ENCODE measurements at places on chromosomes 6 and 20. TPM values are rescaled to one million over a fixed set of nuclear protein-coding genes. Genes with fewer than 3 reads are reported as not detected.

OPN5 gene
- total RNA-seq = not detected

OR2B6 gene
- total RNA-seq = not detected

- peaks cover 27% of the 10 kb centered on the region for H3K4me1 ChIP-seq
- H3K4me3 ChIP-seq = no peak overlapping the region
- peak overlapping the region; percentile 27 for H3K27ac ChIP-seq
- H3K36me3 ChIP-seq = no peaks in the 10 kb centered on the region
These were observed 188.0 kb upstream of the TAB2 start for GRCh38 chr6:149129371-149130077.

PRPH2 gene
- total RNA-seq = not detected

SLC44A4 gene
- total RNA-seq = not detected

Measured in activated B cell treated with CpG ODN at 0.5 μM for 24 hours (primary cell).